ENCODE measurements at places on chromosomes 13 and 19.
A peak's percentile ranks its signal among the peaks of the same experiment; 100 is the strongest.

GRCh38 chr19:570251-570686, 2.1 kb upstream of the BSG start:
- DNase-seq = no peak

DNA sequence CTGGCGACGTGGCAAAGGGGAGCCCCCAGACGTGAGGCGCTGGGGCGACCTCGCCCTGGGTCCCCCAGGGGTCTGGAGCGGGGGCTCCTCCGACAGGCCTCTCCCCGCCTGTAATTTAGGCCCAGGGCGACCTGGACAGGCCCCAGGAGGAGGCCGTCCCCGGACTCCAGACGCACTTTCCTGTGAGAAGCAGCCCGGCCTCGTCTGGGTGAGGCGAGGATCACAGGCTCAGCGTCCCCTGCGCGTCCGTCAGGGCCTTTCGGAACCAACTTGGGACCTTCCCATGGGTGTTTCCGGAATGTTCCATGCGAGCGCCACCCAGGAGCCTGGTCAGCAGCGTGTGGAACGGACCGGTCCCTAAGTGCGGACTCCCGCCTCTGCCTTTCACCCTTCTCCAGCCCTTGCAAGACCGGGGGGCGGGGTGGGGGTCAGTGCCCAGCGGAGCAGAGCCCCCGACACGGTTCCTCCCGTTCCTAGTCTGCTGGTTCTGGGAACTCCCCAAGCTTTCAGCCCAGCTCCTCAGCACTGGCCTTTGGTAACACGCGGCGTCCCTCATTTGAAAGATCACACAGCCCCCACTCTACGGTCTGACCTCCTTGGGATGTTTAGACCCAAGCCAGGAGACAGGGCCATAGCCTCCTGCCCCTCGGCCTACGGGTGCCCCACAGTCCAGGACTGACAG, 1.1 kb upstream of the GRTP1 start:
- DNase-seq = no peak

GRCh38 chr13:111659842-111660241, 339.4 kb downstream of the TEX29 start:
- no peak for DNase-seq

GRCh38 chr19:39031368-39032062, 834 bp downstream of the FBXO27 start:
- DNase-seq = peak; percentile 74

- DNase-seq = no peak
Observed at GRCh38 chr13:75139291-75139690, 342.7 kb downstream of the TBC1D4 start.

- DNase-seq = no peak
Observed at GRCh38 chr13:35478271-35479037, 2.0 kb upstream of the MAB21L1 start.

GRCh38 chr13:60172111-60172510, 8.4 kb upstream of the DIAPH3 start:
- no peak for DNase-seq

DNA sequence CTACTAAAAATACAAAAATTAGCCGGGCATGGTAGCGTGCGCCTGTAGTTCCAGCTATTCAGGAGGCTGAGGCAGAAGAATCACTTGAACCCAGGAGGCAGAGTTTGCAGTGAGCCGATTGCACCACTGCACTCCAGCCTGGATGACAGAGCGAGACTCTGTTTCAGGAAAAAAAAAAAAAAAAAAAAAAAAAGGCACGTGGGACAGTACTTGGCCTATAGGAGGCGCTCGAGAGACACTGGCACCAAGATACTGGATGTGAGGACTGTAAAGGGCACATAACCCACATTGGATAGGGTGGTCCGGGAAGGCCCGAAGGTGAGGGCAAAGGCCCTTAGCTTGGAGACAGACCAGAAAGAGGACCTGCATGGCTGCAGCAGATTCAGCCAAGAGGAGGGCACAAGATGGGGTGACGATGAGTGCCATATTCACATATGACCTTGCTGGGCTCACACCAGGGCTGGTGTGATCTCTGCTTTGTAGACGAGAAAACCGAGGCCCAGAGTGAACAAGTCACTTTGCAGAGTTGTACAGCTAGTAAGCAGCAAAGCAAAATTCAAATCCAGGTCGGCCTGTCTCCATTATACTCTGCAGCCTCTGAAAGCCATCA, 89.4 kb downstream of the DPF1 start:
- DNase-seq = no peak

GRCh38 chr13:52947921-52948373, 80.7 kb upstream of the OLFM4 start:
- no peak for DNase-seq

GRCh38 chr19:46838160-46838559, 12.5 kb downstream of the AP2S1 start:
- DNase-seq = no peak

DNA sequence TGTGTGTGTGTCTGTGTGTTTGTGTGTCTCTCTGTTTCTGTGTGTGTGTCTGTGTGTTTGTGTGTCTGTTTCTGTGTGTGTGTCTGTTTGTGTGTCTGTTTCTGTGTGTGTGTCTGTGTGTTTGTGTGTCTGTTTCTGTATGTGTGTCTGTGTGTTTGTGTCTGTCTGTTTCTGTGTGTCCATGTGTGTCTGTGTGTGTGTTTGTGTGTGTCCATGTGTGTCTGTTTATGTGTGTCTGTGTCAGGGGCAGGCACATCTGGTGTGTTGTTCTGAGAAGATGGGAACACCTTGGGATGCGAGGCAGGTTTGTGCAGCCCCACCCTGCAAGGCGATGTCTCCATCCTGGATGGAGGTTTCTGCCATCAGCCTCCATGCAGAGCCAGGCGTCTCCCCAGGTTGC, 275.8 kb upstream of the SOX1 start:
- no peak for DNase-seq

DNA sequence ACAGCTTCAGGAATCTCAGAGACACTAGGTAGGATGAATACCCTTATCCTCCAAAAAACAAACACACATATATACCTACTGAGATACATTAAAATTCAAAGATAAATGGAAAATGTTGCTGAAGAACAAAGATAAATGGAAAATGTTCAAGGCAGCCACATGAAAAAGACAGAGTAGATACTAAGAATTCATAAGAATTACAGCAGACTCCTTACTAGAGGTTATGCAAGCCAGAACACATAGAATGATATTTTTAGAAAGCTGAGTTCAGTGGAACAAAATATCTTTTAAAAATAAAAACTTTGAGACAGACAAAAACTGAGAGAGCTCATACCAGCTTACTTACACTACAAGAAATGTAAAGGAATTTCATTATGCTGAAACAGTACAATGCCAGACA, 35.6 kb downstream of the UCHL3 start:
- DNase-seq = no peak

DNA sequence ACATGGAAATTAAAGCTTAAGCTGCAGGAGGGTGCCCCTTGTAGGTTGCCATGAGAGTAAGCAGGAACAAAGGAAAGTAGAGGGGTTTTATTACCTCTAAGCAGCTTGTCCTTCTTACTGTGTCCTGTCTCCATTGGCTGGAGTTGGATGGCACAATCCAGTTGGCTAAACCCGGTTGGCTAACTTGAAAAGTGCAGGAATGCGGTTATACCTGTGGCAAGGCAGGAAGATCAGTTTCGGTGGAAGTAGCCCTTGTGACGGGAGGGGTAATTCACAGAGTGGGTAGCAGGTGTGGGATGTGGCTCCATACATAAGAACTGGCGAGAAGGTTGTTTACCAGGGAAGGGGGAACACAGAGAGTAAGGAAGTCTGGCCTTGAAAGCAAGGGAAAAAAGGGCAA, 3.2 kb downstream of the ZNF726 start:
- peak; percentile 33 for DNase-seq

DNA sequence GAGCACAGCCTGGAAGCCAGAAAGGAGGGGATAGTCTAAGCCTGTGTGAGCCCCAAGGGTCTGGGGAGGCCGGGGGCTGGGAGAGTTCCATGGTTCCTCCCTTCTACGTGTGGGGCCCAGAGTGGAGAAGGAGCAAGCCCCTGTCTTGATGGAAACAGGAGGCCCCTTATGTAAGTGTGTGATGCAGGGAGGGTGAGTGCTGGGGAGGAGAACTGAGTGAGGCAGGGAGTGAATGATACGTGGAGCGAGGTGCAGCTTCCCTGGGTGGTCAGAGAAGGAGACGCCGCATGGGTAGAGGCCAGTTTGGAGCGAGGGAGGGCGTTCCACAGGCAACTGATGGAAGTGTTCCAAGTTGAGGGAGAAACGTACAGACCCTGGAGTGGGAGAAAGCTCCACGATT, 16.0 kb downstream of the MAG start:
- peak; percentile 60 for DNase-seq
